Endothelial cell (in vitro differentiated cells): ENCODE measurements at places on chromosomes 1 and 21.

DNA sequence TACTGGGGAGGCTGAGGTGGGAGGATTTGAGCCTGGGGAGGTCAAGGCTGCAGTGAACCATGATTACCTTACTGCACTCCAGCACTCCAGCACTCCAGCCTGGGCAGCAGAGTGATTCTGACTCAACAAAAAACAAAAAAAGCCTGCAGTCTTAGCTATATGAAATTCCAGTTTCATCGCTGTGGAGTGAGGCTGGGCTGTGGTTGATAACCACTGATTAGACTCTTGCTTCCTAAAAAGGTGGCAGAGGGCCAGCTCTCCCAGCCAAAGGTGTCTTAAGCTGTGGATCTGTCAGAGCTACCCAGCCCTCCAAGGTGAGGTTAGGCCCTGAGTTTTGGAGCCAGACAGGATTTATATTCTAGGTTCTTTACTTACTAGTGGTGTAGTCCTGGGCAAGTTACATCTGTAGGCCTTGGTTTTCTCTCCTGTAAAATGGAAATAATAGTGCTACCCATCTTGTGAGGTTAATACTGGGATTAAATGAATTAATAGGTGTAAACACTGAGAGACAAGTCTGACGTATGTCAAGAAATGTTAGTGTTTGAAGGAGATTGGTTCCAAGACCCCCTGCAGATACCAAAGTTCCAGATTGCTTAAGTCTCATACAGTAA is 35.9 kb downstream of the TMCC2 start:
- H3K27ac ChIP-seq: no peak overlapping the region
- no peaks in the 10 kb centered on the region for H3K36me3 ChIP-seq
- peaks cover 49% of the 10 kb centered on the region for H3K4me1 ChIP-seq
- no peak for DNase-seq

- H3K27ac ChIP-seq: no peak overlapping the region
- no peaks in the 10 kb centered on the region for H3K27me3 ChIP-seq
- no peak overlapping the region for H3K4me3 ChIP-seq
- no peaks in the 10 kb centered on the region for H3K36me3 ChIP-seq
- H3K4me1 ChIP-seq: no peaks in the 10 kb centered on the region
- DNase-seq: no peak
Observed at GRCh38 chr1:72094209-72094608, 188.1 kb downstream of the NEGR1 start.

DNA sequence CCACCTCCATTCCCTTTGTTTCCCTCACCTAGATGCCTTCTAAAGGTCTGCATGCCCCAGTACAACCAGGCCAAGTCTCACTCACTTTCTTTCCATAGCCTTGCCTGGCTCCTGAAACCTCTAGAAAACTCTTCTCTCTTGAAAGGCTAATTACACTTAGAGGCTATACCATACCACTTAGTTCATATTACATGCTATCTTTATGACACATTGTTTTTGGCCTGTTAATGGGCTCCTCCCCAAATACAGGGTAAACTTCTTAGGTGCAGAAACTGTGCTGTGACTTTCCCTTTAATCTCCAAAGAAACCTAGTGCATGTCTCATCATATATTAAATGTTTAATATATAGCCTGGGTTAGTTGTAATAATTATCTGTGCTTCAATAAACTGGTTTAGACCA is 56.6 kb upstream of the C1orf105 start:
- no peaks in the 10 kb centered on the region for H3K36me3 ChIP-seq
- H3K4me1 ChIP-seq: peaks cover 13% of the 10 kb centered on the region
- no peak for DNase-seq
- H3K27ac ChIP-seq: no peak overlapping the region
- no peak overlapping the region for H3K4me3 ChIP-seq
- peaks cover 2% of the 10 kb centered on the region for H3K27me3 ChIP-seq

DNA sequence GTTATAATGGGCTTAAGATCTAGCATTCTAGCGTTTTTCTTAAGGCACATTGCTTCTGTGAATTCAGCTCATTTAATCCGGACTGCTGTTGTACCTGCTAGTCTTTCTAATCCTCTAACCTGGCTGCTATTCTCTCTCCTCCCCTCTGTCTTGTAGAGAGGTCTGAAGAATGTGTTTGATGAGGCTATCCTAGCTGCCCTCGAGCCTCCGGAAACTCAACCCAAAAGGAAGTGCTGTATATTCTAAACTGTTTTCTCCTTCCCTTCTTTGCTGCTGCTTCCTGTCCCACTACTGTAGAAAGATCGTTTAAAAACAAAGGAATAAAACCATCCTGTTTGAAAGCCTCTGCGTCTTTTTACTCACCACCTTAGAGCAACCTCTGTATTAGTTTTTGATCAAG is 37.3 kb downstream of the CDC42 start:
- peak overlapping the region; percentile 93 for H3K27ac ChIP-seq
- peaks cover 25% of the 10 kb centered on the region for H3K36me3 ChIP-seq
- DNase-seq: no peak

GRCh38 chr21:33198346-33199099 is 31.2 kb upstream of the IFNAR2 start:
- no peaks in the 10 kb centered on the region for H3K27me3 ChIP-seq
- H3K4me3 ChIP-seq: no peak overlapping the region
- DNase-seq: no peak
- no peak overlapping the region for H3K27ac ChIP-seq
- no peaks in the 10 kb centered on the region for H3K36me3 ChIP-seq
- H3K4me1 ChIP-seq: no peaks in the 10 kb centered on the region

DNA sequence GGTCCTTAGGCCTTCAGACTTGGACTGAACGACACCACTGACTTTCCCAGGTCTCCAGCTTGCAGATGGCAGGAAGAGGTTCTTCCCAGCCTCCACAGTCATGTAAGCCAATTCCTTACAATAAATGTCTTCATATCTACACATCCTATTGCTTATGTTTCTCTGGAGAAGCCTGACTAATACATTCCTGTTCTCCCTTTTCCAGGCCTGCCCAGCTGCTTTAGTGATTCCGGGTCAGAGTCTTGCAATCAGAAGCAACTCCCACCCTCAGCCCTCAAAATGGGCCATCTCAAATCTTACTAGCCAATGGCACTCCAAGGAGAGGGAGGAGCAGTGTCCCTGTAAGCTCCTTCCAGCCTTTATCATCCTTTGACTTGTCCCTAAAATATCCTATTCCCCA is 16.4 kb upstream of the CPT2 start:
- H3K27me3 ChIP-seq: no peaks in the 10 kb centered on the region
- H3K4me3 ChIP-seq: no peak overlapping the region
- H3K4me1 ChIP-seq: peaks cover 6% of the 10 kb centered on the region
- no peak overlapping the region for H3K27ac ChIP-seq
